ENCODE measurements at places on chromosomes 3 and 15.

DNA sequence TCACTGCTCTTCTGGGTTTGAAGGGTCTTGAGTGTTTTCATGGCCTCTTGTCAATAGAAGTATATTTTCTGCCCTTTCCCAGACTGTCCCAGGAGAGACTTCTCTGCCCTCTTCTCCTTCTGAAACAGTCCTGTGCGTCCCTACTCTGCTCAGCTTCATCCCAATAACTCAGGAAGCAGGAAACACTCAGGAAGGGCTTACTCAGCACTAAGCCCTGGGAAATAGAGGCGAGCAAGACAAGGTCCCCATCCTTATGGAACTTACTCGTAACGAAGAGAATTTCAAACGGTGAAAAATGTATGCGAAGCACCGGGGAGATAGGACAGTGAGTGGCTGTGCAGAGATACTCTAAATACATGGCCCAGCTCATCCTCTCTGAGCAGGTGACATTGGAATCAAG is 52.8 kb upstream of the TFRC start:
- no peak for DNase-seq

GRCh38 chr3:143951351-143951971 is 20.2 kb upstream of the DIPK2A start:
- DNase-seq: no peak

DNA sequence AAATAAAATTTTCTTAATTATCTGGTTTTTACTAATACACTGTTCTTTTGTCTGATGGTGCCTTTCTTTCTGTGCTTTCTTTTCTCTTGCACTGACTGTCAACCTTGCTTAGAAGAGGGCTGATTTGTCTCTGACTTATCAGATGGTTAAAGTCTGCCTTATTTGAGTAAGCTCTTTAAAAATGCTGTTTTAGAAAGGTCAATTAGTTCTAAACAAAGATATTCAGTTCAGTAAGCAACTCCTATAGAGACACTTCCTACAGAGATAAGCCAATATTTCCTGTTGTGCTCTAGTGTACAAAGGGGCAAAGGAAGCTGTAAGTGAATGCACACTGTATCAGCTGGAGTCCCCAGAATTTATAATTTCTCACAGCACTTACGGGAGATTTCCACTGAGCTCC is 153.4 kb upstream of the TSPAN3 start:
- no peak for DNase-seq

DNA sequence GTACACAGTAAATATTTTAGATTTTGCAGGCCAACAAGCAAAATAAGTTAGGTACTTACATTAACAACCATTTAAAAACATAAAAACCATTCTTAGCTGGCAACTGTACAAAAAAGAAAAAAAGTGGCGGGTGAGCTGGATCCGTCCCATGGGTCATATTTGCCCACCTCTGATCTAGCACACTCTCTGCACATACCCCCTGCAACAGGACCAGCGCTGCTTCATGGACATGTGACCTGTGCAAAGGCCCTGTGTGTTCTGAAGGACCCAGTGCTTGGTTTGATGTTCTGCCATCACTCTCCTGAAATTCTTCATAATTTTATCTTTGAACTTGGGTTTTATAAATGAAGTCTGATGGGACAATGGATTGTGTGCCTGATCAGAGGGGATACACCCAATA is 72.5 kb upstream of the ACAN start:
- DNase-seq: no peak

DNA sequence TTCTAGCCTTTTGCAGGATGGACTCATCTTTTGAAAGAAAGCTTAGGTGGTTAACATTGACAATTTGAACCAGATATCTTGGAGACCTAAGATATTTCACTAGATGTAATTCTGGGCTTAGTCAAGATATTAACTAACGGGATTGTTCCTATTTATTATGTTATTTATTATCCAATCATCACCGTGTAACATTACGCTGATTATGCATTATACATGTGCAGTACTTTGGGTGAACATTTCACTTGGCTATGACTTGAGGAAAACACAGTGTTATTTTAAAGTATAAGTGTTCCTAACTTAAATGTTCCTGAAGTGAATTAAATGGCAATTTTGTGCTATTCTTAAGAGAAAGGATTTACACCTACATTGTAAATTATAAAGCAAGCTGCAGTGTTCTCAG is 574.5 kb upstream of the KCNMB2 start:
- DNase-seq: no peak

- no peak for DNase-seq
These were observed 299.2 kb downstream of the FHIT start for GRCh38 chr3:60952055-60952454.

DNA sequence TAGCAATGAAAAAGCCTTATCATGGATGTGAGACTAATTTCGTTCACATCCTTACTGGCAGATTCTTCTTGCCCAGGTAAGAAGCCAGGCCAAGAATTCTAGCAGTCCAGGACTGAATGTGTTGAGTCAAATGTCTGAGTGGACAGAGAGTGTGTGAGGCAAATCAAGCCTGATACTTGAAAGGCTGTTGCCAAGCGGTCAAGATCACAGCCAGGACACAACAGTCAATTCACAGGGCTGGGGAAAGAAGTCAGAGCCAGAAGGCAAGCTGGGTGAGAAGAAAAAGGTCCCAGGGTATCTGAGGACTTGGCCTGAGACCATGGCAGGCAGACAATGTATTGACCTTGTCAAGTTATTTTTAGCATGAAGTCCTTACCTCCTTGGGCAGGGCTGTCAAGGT is 301.3 kb downstream of the ZNF385D start:
- no peak for DNase-seq

DNA sequence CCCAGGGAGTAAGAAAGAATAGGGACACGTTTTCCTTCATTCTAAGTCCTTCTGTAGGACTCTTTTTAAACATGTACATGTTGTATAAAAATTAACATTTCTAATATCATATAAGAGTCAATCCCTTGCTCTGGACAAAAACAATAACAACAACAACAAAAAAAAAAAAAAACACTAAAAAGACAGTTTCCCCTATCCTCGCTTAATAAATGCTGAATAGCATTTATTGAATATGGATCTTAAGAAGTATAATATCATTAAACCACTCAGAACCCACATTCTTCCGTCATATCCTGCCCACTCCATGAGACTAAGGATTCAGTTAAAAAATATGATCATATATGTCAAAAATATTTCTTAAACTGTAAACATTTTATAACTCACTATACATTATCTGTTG is 145.1 kb downstream of the AQP9 start:
- DNase-seq: no peak

- peak; percentile 42 for DNase-seq
These were observed 8.1 kb downstream of the B2M start for GRCh38 chr15:44719293-44719999.

DNA sequence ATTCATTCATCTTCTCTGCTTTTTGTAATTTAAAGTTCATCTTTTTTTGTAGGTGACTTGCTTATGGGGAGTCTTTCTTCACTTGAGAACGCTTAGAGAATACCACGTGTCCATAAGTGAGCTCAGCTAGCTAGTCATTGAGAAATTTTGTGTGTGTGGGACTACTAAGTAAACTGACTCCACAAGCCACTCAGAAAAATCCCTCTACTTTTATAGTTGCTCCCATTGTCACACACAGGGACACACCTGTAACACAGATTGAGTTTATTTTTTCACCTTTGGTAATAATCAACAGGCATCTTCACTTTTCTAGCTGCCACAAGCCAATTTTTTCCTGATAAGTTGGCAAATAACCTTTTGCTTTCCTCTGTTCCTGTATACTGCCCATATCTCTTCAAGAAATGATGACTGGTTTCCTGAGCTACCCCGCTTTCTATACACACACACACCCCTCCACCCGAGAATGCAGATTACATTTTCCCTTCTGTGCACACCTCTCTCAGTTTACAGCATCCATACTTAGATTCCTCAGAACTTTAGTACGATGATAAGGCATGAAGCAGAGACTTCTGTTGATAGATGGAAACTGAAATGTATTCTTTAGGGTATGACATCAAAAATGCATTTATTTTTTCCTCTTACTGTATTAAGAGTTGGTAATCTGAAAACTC is 4.6 kb downstream of the TSC22D2 start:
- DNase-seq: no peak

- DNase-seq: no peak
These were observed 92.8 kb downstream of the SRGAP3 start for GRCh38 chr3:9156604-9157003.

DNA sequence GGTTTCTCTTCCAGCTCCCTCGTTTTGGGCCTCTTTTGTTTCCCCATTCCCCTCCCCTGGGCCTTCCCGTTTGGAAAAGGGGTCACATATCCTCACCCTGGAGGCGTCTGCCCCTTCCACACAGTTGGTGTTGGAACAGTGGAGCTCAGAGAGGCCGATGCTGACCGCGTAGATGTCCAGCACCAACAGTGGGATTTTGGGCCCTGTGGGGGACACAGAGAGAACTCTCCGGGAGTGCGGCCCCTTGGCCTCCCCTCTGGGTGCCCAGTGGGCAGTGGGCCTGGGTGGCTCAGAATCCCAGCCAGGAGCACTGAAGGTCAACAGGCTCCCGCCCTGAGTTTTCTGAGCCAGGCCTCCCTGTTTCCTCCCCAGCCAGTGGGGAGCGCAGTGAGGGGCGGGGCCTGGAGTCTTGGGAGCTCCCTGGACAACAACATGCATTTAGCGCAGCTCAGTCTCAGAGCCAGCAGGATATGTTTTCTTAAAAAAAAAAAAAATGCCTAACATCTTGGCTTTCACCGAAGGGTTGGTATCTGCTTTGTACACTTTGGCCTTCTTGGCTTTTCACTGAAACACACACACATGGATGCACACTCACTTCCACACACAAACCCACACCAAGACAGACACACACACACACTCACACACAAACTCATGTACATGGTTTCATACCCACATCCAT is 670 bp upstream of the ISLR start:
- DNase-seq: no peak

- DNase-seq: no peak
These were observed 6.0 kb upstream of the B3GNT5 start for GRCh38 chr3:183247011-183247589.

DNA sequence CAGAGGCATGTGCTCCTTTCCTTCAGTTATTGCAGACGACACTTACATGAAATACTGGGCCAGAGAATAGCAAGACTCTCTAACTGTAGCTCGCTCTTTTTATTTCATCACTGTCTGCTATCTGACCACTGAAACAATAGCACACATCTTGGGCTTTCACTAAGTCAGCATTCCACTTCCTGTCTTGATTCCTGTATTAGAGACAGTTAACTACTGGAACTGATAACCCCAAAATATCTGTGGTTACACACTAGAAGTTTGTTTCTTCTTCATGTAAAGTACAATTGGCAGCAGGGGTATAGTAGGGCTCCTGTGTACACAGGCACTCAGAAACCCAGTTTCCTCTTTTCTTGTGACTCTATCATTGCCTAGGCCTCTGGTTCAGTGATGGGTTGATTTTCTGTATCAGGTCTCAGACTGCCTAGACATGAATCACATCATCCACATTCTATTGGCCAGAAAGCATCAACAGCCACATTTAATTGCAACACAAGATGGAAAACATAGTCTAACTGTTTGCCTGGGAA is 230.2 kb upstream of the CD96 start:
- no peak for DNase-seq

- no peak for DNase-seq
These were observed 33.3 kb downstream of the TFDP2 start for GRCh38 chr3:142115867-142116668.

GRCh38 chr15:38690719-38691332 is 126.2 kb upstream of the RASGRP1 start:
- peak; percentile 53 for DNase-seq

DNA sequence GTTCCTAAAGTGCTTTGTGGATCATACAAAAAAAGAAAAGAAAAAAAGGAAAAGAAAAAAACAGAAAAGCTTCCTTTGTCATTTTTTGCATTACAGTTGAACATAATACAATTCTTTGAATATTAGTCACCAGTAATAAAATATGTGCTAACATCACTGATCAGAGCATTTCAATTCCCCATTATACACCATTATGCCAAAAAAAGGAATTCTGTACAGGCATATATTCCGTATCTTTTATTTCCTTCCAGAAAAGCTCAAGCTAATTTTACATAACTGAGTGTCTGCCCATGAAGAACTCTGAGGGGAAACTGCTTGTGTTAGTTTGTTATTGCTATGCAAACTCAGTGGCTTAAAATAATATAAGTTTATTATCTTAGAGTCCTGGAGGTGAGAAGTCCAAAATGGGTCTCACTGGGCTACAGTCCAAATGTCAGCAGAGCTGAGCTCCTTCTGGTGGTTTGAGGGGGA is 377.9 kb downstream of the GAP43 start:
- no peak for DNase-seq

GRCh38 chr3:54034971-54035370 is 87.4 kb upstream of the CACNA2D3 start:
- DNase-seq: no peak

GRCh38 chr3:105883798-105884377 is 15.1 kb upstream of the CBLB start:
- no peak for DNase-seq

GRCh38 chr3:131279577-131279976 is 102.0 kb upstream of the NUDT16 start:
- no peak for DNase-seq

DNA sequence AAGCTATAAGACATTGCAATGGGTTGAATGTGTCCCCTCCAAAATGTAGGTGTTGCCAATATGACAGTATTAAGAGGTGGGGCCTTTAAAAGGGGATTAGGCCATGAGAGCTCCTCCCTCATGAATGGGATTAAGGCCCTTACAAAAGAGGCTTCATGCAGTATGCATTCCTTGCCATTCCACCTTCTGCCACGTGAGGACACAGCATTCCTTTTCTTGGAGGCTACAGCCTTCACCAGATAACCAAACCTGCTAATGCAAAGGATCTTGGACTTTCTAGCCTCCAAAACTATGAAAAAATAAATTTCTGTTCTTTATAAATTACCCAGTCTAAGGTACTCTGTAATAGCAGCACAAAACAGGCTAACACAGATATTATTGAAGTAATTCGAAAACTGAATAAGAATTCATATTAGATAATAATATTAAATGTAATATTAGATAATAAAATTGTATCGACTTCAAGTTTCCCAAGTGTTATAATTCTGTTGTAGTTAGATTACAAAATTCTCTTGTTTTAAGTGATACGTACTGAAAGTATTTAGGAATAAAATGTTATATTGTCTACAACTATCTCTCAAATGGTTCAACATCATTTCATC is 29.4 kb upstream of the ATP8B4 start:
- no peak for DNase-seq

DNA sequence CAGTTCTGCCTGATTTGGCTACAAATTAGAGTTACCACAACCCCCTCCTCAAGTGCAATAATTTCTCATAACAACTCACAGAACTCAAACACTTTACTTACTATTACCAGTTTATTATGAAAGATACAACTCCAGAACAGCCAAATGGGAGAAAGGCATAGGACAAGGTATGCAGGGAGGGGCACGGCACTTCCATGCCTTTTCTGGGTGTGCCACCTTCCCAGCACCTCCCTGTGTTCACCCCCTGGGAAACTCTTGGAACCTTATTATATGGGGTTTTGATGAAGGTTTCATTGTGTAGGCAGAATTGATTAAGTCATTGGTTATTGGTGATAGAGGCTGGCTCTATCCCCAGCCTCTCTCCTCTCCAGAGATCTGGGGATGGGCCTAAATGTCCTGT is 66.6 kb upstream of the RAP2B start:
- DNase-seq: no peak
